ENCODE measurements at places on chromosomes 3 and 15. TPM values are rescaled to one million over a fixed set of nuclear protein-coding genes. Genes with fewer than 3 reads are reported as not detected.

The QTRT2 gene
- total RNA-seq = 15.8 TPM

The AADAC gene
- total RNA-seq = 8.0 TPM

The NUP210 gene
- total RNA-seq = 19.1 TPM

The CHRNA7 gene
- total RNA-seq = 2.6 TPM

The GOLGA8M gene
- not detected for total RNA-seq

The ISLR2 gene
- not detected for total RNA-seq

The CORO2B gene
- 4.0 TPM for total RNA-seq

The NEIL1 gene
- total RNA-seq = 79.1 TPM

The TRH gene
- total RNA-seq = not detected

The FRMD5 gene
- 1.3 TPM for total RNA-seq

The PP2D1 gene
- not detected for total RNA-seq

The CCRL2 gene
- total RNA-seq = not detected

The SAMD7 gene
- not detected for total RNA-seq

The POTEB3 gene
- total RNA-seq = not detected

The PAK6 gene
- total RNA-seq = 22.4 TPM

The PLSCR2 gene
- not detected for total RNA-seq

The SEMA6D gene
- total RNA-seq = 18.2 TPM

The KCNAB1 gene
- total RNA-seq = 5.3 TPM

The RTP2 gene
- not detected for total RNA-seq

The DAZL gene
- total RNA-seq = not detected

The SH3GL3 gene
- total RNA-seq = 2.3 TPM

The UBAP1L gene
- 3.4 TPM for total RNA-seq

The PLCB2 gene
- 4.6 TPM for total RNA-seq

The CHRFAM7A gene
- total RNA-seq = 2.0 TPM

The MLF1 gene
- total RNA-seq = 4.3 TPM

The CYP19A1 gene
- total RNA-seq = not detected

The CCDC33 gene
- total RNA-seq = not detected

The C3orf85 gene
- total RNA-seq = not detected

The TGM5 gene
- total RNA-seq = not detected

The ENTPD3 gene
- 17.1 TPM for total RNA-seq

The NOX5 gene
- not detected for total RNA-seq

The AADACL2 gene
- total RNA-seq = not detected

The MED12L gene
- 0.78 TPM for total RNA-seq

The RAB43 gene
- 6.6 TPM for total RNA-seq

The AMIGO3 gene
- 2.0 TPM for total RNA-seq

The SCN5A gene
- 0.26 TPM for total RNA-seq

The HHATL gene
- total RNA-seq = not detected

The CLRN1 gene
- total RNA-seq = not detected

The MOBP gene
- total RNA-seq = not detected

The FAM81A gene
- under 0.01 TPM for total RNA-seq

The ATP11B gene
- 30.1 TPM for total RNA-seq

The SGO1 gene
- 2.0 TPM for total RNA-seq

The SUSD5 gene
- 1.8 TPM for total RNA-seq

The EXD1 gene
- not detected for total RNA-seq

The CPNE9 gene
- not detected for total RNA-seq

The PPP2R3A gene
- 22.4 TPM for total RNA-seq

The DCLK3 gene
- total RNA-seq = not detected

The TEX9 gene
- total RNA-seq = 7.5 TPM

The SPESP1 gene
- 2.1 TPM for total RNA-seq

The KLHL18 gene
- 8.6 TPM for total RNA-seq

The CDHR4 gene
- total RNA-seq = 0.26 TPM

The PCOLCE2 gene
- 41.5 TPM for total RNA-seq

The APH1B gene
- 6.9 TPM for total RNA-seq

The CACNA2D3 gene
- not detected for total RNA-seq

The TM4SF1 gene
- 104 TPM for total RNA-seq

The KIF7 gene
- 3.0 TPM for total RNA-seq

The FHIT gene
- total RNA-seq = 15.8 TPM

All from body of pancreas (tissue), 4 donors.